GM18507 (cell line): ENCODE measurements at places on chromosomes 5 and 9.

- no peak for DNase-seq
These were observed 22.6 kb downstream of the SGTB start for GRCh38 chr5:65699338-65699737.

DNA sequence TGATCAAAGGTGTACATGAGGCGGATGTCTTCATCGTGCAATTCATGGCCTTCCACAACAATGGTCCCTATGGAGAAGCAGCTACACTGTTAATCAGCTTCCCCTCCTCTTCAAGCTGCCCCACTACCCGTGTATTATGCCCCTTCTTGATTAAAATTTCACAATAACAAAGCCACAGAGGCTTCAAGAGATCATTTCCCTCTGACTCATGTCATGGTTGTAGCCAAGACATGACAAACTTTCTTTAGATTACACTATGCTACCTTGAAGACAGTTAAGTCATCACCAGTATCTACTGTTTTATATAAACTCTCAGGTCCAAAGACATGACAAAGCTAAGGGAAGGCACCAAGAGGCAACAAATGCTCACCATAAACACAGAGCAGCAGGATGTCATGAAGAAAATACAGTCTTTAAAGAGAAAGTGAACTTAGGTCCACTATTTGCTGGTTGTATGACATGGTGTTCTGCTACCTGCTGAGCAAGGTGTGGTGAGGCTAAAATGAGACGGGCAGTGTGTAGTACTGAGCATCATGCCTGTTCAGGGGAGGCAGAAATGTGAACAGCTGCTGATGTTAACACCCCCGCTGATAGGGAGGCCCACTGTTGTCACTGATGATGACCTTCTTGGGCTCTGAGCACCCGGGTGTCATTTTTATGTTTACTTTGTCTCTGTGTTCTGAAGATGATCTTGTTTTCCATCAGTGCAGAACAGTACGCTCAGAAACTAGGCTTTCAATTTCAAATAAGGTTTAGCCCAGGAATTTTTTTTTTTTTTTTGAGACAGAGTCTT lies 48.3 kb downstream of the IARS1 start:
- no peak for DNase-seq

DNA sequence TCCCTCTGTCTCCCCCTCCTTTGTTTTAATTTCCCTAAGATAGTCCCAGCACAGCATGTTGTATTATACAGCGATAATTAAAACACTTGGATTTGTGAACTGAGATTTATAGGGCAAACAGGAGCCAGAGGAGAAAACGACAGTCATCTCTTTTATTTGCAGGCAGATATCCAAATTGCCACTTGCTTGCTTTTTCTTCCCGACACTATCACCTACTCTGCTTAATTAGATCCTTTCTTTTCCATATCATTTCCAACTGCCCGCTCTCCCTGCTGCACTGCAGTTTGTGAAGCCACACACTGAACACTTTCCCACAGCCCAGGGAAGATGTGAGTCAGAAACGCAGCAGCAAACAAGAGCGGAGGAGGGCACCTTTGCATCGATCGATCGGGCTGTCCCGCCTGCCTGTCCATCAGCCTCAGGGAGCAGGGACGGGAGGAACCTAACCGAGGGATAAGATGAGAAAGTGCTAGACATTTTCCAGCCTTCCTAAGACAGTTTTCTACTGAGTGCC lies 35.8 kb upstream of the SPRY4 start:
- DNase-seq: no peak

DNA sequence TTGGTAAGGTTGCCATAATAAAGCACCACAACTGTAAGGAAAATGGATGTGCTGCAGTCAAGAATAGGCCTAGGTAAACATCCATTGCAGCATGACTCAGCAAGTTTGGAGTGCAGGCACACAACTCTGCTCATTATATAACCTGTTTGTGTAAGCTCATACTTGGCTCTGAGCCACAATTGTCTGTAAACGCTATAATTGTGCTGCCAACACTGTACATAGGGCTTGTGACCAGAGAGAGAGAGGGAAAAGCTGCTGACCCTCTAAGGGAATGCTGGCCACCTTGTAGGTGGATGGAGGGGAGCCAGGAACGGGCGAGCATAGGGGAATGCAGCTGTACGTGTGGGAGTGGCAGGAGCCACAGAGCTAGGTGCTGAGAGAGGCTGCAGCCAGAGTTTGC lies 2186.5 kb upstream of the ACO1 start:
- no peak for DNase-seq

GRCh38 chr5:17206021-17206420 lies 11.4 kb upstream of the BASP1 start:
- no peak for DNase-seq

DNA sequence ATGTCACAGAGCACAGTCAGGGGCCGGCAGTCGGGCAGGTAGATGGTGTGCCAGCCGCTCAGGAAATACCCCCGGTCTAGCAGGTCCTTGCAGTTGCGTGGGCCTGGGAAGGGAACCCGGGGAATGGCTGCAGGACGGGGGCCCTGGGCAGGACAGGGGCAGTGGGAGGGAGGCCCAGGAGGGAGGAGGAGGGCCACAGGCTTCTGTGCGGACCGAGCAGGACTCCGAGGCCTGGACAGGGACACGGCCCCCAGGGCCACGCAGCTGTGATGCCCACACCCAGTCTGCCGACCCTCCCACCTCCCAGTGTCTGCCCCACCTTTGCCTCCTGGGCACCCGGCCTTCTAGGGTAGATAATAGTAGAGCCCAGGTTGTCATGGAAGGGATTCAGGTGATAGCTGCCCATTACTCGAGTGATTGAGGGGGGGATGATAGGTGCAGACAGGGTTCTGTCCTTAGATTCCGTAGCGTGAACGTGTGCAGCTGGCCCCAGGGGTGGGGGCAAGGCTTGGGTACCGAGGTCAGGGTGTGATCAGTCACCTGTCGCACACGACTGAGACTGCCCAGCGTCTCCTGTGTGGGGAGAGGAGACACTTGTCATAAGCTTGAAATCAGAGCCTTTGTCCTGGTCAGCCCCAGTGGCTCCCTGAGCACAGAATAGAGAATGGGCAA lies 4.5 kb downstream of the FCN1 start:
- DNase-seq: no peak

DNA sequence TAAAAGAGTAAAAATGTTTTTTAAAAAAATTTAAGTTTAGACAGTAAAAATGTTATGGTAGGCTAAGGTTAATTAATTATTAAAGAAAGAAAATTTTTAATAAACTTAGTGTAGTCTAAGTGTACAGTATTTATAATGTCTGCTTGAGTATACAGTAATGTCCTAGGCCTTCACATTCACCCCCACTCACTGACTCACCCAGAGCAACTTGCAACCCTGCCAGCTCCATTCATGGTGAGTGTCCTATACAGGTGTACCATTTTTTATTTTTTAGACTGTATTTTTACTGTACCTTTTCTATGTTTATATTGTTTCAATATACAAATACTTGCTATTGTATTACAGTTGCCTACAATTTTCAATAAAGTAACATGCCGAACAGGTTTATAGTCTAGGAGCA lies 234.1 kb downstream of the AUH start:
- DNase-seq: no peak

- no peak for DNase-seq
These were observed 1.2 kb downstream of the FGF18 start for GRCh38 chr5:171420431-171421241.

DNA sequence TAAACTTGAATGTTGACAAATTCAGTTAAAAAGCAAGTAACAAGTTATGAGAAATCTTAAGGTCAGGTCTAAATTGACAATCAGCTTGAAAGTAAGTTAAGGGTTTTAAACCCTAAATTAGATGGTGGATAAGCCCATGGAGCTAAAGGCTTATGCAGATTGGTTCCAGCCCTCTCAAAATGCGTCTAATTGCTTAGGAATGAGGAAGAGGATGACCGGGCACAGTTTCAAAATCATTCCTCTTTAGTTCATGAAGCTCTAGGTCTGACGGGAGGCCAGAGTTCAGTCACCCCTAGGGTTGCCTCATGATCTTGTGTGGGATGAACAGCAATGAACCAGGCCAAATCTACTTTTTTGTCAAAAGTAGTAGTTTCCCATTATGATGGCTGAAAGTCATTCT lies 75.4 kb downstream of the SLC38A9 start:
- no peak for DNase-seq

GRCh38 chr5:4197151-4197550 lies 601.5 kb downstream of the IRX1 start:
- DNase-seq: no peak

GRCh38 chr9:129990269-129991010 lies 52.5 kb downstream of the FNBP1 start:
- DNase-seq: no peak

DNA sequence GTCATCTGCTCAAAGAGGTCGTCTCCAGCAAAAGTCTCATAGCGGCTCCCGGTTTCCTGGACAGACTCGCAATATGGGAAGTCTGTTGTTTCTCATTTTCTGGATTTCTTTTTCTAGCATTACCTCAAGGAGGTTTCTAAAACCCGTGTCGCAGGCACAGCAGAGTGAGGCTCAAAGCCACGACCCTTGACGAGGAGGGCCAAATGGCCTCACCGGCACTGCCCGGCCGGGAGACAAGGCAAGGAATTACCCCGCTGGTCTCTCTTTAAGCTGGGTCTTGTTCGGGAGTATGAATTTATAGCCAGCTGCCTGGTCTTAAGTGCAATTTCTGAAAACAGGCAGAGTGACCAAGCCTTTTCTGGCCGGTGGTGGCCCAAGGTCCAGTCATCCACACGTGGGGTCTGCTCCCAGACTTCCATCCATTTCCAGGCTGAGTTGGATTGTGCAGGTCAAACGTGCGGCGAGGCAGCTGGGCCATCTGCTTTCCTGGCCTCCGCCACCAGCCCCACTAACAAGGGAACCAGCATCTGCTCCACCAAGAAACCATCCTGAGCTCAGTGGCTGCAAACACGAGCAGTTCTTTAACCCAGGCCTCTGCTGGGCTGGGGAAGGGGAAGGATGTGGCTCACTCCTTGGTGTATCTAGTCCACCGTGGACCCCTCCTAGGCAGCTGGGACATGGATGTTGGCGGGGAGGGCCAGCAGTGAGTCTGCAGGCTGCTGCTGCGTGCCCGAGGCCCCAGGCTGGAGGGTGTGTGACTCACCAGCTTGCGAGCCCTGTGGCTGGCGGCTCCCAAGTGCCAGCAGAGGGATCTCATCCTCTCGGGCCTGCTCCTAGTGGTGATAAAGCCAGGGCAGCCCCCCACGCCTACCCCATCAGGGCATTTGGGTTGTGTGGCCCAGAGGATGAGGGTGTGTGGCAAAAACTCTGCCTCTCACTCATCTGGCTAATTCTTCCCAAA lies 55.6 kb upstream of the COL5A1 start:
- no peak for DNase-seq

DNA sequence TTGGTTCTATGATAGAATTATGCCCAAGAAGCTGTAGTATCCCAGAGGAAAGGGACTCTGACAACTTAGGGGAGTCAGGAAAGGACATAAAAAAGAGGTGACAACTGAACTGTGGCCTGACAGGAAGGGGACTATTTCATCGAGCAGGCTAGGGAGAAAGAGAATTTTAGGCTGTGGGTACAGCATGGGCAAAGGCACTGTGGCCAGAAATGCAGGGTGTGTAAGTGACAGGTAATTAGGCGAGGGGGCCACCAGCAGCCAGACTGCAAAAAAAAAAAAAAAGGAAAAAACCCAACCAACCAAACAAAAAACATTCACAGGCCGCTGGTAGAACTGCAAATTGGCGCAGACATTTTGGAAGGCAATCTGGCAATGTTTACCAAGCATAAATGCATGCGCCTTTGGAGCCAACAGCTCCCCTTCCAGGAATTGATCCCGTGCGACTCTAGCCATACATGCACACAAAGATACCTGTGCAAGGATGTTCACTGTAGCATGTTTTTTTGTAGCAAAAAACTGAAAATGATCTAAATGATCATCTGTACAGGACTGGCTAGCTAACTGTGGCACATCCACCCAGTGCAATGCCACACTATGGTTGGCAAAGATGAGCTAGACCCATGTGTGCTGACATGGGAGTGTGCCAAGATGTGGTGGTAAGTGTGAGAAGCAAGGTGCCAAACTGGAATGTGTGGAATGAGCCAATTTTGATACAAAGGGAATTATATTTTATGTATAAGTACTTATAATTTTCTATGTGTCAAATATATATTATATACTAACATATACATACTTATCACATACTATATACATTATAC lies 1.1 kb downstream of the EIF4E1B start:
- DNase-seq: no peak

DNA sequence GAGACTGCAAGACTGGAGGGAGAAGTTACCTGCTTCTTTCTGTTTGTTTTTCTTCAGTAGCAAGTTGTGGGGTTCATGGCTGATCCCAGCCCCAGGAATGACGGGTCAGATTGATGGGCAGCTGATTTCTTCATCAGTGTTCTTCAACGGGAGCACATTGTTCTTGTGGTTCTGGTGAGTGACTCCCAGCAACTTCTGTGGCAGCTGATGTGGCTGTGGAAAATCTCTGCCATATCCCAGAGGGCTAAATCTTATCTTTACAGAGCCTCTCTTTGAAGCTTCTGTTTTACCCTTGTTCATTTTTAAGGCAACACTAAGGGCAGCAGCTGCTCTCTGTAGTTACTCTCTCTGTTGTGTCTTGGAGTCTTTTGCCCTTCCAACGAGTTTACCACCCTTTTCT lies 710.3 kb downstream of the PRELID2 start:
- no peak for DNase-seq

DNA sequence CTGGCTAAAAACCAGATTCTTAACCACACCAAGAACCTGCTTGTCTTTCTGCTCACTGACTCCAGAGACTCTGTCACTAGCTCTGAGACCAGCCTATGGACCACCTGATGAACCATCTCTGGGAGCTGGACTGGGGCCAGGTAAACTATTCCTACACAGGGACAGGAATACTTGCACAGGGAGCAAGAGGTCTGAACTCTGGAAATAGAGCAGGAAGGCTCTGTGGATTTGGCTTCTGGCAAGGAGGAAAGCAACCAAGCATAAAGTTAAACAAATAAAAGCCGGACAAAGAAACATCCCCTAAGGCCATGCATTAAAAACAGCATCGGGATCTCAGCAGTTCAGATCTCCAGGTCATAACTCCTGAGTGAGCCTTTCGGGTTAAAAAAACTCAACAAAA lies 5.6 kb upstream of the SPARC start:
- no peak for DNase-seq

GRCh38 chr5:20248118-20248517 lies 260.1 kb upstream of the CDH18 start:
- DNase-seq: no peak

DNA sequence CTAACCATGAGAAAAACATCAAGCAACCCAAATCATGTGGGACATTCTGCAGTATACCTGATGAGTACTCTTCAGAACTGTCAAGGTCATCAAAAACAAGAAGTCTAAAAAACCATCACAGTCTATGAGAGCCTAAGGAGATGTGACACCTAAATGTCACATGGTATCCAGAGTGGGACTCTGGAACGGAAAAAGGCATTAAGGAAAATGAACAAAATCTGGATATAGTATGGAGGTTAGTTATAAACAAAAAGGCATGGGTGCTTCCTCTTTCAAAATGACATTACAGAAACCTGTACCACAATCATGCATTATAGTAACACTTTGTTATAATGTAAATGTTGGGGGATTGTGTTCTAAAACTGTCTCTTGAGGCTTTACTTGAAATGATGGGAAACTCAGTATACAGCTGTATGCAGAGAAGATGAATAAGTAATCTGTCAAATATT lies 47.4 kb downstream of the PRKACG start:
- DNase-seq: no peak

GRCh38 chr5:2165203-2165602 lies 282.5 kb upstream of the IRX4 start:
- DNase-seq: no peak
